Thymus (tissue), 14 donors: ENCODE measurements at places on chromosomes 13 and 19. TPM values are rescaled to one million over a fixed set of nuclear protein-coding genes. Genes with fewer than 3 reads are reported as not detected.

Gene LHB
- 1.2 TPM for polyA plus RNA-seq

Gene LILRA1
- polyA plus RNA-seq: 0.32 TPM

Gene ENOX1
- polyA plus RNA-seq: 5.7 TPM

Gene ANGPTL8
- polyA plus RNA-seq: 0.16 TPM

Gene LAIR1
- polyA plus RNA-seq: 128 TPM

Gene ERICH4
- 0.05 TPM for polyA plus RNA-seq

Gene WTIP
- polyA plus RNA-seq: 3.6 TPM

Gene RCBTB2
- polyA plus RNA-seq: 34.8 TPM

Gene PABPC3
- polyA plus RNA-seq: 0.09 TPM

DNA sequence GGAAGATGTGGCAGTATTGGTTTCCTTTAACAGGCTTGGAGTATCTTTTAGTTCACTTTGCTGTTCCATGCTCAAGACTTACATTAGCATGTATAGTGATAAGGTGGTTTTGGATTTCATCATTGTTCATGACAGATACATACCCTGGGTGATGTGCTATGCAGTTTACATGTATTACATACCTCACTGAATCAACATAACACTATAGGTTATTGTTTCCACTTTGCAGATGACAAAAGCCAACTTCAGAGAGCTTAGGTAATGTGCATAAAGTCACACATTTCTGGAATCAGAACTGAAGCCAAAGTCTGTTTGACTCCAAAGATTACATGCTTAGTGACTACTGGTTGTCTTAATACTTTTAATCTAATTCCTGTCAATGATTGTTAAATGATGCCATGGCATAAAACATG is 7.1 kb downstream of the COMMD6 start:
- DNase-seq: no peak

- no peak for DNase-seq
Observed at GRCh38 chr13:110282316-110282841, 24.6 kb downstream of the COL4A1 start.

DNA sequence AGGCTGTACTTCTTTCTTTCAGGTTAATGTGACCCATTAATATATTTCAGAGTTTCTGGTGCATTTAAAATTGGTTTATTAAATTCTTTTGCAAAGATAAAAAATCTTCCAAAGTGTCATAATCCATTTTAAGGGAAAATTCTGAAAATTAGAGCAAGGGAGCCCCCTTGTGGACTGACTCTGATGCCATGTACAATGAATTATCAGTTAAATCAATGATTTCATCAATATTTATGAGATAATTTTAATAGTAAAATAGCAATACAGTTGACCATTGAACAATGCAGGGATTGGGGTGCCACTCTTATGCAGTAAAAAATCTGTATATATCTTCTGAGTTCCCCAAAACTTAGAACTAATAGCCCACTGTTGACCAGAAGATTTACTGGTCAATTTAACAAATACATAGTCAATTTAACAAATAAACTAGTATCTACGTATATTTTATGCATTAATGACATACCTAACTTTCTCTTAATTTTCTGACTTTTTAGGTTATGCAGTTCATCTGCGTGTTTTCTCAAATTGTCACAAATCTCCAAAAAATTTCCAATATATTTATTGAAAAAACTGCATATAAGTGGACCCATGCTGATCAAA is 479.1 kb upstream of the MIR17HG start:
- no peak for DNase-seq

DNA sequence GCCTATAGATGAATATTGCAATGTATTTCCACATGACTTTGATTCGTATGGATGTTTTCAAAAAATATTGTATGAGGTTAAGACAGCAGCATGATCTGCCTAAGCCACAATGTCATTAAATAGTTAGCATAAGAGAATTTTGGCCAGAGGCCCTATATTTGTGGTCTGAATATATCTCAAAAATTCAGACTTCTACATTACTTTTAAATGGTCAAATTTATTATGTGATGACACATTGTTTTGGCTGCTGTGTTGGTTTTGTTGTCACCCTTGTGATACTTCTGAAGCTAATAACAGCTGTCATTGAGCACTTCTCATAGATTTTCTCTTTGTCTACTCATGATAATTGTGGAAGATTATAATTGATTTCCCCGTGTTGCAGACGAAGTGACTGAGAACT is 288.2 kb downstream of the MYO16 start:
- DNase-seq: no peak

DNA sequence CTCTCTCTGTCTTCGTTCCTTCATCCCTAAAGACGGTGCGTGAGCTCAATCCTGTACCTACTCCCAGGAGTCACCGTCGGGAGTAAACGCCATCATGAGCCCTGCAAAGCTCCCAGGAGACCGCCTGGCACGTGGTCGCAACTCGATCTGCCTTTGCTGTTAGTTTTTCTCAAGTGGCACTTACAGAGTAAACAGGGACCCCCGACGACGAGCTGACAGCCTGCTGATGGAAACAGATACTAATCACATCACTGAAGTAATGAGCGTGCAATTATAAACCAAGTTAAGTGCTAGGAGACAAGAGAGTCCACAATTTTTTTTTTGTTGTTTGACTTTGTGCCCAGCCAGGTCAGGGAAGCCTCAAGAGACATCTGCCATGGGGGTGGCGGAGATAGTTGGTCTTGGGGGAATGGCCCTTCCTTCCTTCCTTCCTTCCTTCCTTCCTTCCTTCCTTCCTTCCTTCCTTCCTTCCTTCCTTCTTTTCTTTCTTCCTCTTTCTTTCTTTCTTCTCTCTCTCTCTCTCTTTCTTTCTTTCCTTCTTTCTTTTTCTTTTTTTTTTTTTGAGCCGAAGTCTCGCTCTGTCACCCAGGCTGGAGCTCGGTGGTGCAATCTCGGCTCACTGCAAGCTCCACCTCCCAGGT is 23.6 kb downstream of the CACNG6 start:
- no peak for DNase-seq

- no peak for DNase-seq
Observed at GRCh38 chr19:1073063-1073955, 6.3 kb downstream of the ARHGAP45 start.

- no peak for DNase-seq
Observed at GRCh38 chr13:46595885-46596275, 42.9 kb downstream of the LRCH1 start.

DNA sequence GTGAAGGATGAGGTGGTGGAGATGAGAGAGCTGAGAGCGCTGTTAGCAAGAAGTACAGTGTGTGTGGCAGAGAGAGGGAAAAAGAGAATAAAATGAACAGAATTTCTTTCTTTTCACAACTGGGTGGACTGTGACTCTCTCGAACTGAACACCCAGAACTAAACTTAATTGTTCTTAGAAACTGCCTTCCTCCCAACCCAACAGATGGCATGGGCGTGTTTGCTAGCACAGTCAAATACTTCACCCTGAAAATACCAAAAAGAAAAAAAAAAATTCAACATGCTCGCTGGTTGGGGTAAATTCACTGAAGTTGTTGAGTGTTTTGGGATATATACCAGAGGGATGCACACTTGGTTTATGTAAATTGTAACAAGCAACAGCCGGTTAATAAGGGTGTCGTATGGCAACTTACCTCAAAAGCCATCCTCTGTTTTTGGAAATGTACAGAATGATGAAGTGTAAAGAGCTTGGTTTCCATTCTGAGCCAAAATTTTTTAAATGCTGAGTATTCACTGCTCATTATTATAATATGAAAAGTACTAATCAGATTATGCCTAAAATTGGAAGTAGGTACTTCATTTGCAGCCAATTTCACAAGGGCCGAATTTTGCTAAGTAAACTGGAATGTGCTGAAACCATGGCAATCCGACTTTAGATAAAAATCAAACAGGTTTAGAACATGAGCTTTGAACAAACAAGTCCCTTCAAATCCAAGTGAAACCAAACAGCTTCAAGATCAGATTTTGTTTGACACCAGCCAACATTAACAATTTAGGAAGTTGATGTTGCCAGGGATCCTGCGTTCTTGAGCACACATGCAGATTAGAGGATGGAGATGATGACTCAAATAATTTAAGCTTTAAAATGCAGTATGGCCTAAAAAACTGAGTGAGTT is 115.8 kb downstream of the ZIC5 start:
- no peak for DNase-seq

- DNase-seq: no peak
Observed at GRCh38 chr13:64020126-64020525, 2604.5 kb upstream of the PCDH20 start.

DNA sequence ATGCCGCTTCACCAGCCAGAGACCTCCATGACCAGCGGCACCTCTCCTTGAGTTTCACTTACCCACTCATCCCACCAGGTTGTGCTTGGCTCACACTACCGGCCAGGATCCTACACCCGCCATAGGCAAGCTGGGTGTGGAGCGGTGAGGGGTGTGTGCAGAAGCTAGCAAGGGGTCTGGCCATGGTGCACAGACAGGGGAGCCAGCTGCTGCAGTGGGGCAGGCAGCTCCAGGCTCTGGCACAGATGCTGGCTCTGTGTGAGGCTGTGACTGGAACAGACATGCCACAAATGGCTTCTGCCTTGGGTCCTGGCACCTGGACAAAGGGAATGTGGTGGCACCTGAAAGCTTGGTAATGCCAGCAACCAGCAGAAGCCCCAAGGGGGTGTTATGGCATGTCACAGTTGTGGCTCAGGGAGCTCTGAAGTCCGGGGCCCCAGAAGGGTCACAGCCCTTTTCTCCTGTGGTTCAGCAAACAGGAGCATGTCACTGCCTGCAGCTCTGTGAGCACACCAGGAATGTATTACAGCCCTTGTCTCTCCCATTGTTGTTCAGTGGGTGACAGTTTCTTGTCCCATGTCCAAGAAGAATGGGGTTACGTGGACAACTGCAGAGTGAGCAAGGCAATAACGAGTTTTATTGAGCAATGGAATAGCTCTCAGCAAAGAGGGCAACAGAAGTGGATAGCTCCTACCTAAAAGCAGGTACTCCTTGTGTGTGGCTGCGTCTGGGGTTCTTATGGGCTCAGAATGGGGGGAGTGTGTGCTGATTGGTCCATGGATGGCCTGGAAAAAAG is 2791.0 kb upstream of the PCDH20 start:
- no peak for DNase-seq

DNA sequence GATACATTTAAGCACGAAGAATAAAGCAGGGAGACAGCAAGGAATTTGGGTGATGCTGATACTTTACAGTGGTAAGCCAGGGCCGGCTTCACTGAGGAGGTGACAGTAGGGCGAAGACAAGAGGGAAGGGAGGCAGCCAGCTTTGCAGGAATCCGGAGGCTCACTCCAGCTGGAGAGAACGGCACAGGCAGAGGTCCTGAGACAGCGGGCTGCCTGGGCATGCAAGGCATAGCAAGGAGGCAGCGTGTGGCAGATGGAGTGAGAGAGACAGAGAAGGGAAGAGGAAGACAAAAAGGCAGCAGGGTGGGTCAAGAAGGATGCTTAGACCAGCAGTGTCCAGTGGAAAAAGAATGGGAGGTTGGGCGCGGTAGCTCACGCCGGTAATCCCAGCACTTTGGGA is 83.2 kb upstream of the WASF3 start:
- no peak for DNase-seq

- no peak for DNase-seq
Observed at GRCh38 chr19:1794424-1795172, 17.5 kb downstream of the ATP8B3 start.

- no peak for DNase-seq
Observed at GRCh38 chr19:23345838-23346237, 49.4 kb downstream of the ZNF91 start.

- no peak for DNase-seq
Observed at GRCh38 chr13:99354371-99354951, 47.3 kb upstream of the GPR183 start.

DNA sequence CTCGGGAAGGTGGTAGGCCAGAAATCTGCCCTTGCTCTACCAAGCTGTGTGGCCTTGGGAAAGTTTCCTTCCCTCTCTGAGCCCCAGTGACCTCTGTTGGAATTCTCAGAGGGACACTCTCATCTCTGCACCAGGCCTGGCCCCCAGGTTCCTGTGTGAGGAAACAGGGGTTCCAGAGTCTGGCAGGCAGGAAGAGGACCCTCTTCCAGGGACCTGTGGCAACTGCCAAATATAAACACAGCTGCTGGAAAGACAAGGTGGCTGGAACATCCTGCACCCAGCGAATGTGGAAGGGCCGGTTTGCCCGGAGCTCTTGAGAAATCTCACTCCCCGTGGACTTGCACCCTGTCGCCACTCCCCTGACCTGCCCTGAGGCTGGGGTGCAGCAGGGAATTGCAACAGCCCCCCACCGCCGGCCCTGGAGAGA is 52.8 kb downstream of the GADD45B start:
- no peak for DNase-seq

DNA sequence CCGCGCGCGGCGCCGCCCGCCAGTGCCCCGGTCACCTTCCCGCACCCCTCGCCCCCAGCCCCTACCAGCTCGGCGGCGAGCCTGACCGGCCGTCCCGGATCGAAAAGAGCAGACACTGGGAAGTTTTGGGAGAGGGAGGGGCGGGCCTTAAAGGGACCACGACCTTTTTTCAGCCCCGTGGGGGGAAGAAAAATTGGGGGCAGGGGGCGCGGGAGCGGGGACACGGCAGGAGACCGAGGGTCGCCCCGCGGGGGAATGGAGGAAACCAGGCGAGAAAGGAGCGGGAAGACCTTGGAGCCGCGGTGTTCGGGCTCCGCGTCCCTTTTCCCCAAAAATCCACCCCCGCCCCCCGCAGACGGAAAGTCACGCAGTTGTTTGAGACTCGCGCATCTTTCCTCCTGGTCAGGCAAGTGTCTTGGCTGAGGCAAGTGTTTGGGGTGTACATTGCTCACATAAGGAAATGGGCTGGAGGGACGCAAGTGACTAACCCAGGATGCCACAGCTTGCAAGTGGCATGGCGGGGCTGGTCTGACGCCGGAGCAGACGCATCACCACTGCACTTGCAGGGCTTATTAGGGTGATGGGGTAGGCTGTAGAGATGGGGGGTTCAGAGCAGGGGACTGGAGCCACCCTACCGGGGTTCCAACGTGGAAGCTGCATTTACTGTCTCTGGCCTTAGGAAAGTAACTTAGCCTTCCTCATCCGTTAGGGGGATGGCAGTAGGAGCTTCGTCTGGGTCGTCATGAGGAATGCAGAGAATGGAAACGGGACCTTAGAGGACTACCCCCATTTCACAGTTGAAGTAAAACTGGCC is 2.7 kb upstream of the HNRNPL start:
- peak; percentile 53 for DNase-seq

GRCh38 chr13:62875118-62875640 is 1459.5 kb upstream of the PCDH20 start:
- DNase-seq: no peak

DNA sequence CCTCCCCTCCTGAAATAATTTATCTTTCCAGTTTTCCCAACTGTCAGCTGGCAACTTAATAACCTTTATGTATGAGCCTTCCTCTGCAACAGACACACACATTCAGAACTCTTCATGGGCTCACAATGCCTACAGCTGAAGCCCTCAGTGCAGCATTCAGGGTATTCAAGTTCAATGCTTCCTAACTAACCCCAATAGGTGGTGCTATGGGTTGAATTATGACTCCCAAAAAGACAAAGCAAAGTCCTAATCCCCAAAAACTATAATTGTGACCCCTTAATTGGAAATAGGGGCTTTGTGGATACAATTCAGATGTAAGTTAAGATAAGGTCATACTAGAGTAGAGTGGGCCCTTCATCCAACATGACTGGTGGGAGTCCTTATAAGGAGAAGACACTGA is 202.2 kb downstream of the SUCLA2 start:
- no peak for DNase-seq

GRCh38 chr13:44165221-44165888 is 208.3 kb upstream of the SERP2 start:
- DNase-seq: no peak

GRCh38 chr13:20988033-20988908 is 73.1 kb downstream of the LATS2 start:
- DNase-seq: no peak
